ENCODE measurements at places on chromosomes 13 and 19.
A peak's percentile ranks its signal among the peaks of the same experiment; 100 is the strongest.

DNA sequence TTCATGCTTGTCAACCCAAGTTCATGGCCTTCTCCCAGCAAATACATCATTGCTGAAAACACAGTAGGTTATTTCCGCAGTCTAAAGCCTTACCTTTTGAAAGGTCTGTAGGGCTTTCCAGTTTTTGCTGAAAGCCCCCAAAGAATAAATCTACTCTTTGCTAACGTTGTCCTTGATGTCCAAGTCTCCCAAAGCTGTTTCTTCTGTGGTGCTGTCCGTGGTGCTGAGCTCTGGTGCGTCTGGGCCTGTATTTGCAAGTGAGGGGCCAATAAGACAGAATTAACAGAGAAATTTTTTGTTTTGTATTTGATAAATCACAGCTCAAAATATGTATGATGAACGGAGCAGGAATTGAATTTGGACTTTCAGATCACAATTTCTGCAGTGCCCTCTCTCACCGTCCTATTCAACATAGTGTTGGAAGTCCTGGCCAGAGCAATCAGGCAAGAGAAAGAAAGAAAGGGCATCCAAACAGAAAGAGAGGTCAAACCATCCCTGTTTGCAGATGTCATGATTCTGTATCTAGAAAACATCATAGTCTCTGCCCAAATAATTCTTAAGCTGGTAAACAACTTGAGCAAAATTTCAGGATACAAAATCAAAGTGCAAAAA lies 9.8 kb upstream of the LGALS16 start:
- DNase-seq, result no peak

- DNase-seq, result no peak
These were observed 212.8 kb downstream of the FGF9 start for GRCh38 chr13:21883713-21884112.

- DNase-seq, result no peak
These were observed 5.1 kb downstream of the ZNF784 start for GRCh38 chr19:55619286-55619685.

- DNase-seq, result no peak
These were observed 770.6 kb downstream of the DACH1 start for GRCh38 chr13:71096421-71096820.

DNA sequence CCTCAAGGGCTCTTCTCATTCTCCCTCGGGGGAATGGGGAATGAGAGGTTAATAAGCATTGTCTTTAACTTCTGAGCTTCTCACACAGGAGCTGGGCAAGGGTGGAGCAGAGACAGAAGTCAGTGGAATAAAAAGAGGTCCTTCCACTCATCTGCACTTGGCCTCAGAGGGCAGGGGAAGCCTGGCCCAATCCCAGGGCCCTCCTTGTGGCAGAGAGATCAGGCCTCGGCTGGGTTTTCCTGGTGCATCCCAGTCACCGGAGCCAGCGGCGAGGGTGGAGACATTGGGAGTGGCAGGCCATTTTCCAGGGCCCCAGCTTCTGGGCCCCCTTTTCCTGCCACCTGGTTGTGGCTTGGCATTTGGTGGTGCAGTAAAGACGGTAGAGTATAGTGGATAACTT lies 10.6 kb downstream of the CALM3 start:
- no peak for DNase-seq

GRCh38 chr13:41222259-41222852 lies 28.0 kb upstream of the KBTBD7 start:
- DNase-seq, result peak; percentile 68

DNA sequence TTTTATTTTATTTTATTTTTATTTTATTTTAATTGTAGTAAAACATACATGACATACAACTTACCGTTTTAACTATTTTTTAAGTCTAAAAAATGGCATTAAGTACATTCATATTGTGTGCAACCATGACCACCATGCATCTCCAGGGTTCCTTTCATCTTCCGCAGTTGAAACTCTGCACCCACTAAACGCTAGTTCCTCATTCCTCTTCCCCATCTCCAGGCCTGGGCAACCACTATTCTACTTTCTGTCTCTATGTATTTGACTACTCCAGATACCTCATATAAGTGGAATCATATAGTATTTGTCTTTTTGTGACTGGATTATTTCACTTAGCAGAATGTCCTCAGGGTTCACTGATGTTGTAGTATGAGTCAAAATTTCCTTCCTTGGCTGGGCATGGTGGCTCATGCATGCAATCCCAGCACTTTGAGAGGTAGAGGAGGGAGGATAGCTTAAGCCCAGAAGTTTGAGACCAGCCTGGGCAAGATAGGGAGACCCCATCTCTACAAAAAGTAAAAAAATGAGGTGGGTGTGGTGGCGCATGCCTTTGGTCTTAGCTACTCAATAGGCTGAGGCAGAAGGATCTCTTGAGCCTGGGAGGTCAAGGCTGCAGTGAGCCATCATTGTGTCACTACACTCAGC lies 55.7 kb upstream of the ZNF507 start:
- no peak for DNase-seq

DNA sequence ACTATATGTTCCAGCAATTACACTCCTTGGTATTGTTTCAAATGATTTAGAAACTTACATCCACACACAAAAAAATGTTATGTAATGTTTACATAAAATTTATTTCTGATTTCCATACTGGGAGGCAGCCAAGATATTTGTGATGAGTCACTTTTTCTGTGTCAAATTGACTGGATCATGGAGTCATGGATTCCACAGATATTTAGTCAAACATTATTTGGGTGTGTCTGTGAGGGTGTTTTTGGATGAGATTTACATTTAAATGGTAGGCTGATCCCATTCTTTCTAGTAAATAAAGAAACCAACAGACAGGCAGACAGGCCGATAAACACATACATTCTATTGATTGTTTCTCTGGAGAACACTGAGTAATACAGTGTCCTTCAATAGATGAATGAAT lies 562.8 kb downstream of the SLITRK6 start:
- no peak for DNase-seq

DNA sequence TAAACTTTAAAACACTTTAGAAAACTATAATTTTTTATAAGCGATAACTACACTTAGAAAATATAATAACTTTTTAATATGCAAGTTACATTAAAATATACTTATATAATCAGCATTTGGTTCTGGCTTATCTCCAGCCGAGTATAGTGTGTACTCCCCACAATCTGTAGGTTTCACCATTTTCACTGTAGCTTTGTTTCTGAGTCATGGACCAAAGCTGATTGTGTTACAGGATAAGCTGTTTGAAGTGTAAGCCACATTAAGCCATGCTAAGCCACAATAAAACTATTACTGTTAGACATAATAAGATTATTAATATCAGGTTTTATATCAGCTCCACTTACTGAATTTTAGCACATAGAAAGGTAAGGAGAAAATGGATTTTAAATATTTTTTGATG lies 43.8 kb downstream of the CCDC122 start:
- DNase-seq, result no peak

DNA sequence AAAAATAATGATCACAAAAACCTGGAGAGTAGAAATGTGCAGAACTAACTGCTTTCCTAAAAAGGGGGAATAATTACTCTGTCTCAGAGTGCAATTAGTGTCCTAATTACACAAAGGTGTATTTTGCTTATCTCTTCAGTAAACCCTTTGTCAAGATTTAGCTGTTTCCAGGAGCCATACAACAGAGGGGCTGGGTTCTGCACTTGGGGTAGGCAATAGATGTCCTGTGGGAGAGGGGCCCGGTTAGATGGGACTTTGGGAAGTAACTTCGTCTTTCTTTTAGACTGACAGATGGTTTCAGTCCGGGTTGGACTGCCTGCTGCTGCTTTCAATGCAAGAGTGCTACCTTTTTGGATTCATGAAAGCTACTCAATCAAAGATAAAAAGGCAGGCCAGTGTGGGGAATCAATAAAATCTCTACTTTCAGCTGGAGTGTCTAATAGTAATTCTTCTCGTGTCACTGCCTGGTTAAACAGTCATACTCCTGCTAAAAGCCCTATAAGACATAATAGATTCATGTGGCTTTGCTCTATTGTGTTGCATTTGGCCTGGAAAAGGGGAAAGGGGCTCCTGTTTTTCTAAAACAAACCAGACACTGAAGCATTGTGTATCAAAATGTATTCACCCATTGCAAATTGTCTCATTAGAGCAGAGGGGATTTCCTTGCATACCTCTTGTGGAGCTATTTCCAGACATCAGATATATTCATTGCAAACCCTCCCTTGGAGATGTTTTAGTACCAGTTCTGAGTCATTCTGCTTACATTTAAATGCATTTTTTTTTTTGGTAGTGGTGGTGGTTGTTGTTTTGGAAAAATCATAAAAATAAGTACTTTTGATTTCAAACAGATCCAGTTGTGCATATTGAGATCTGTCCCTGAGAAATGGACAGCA lies 83.3 kb upstream of the PCDH8 start:
- DNase-seq, result no peak

DNA sequence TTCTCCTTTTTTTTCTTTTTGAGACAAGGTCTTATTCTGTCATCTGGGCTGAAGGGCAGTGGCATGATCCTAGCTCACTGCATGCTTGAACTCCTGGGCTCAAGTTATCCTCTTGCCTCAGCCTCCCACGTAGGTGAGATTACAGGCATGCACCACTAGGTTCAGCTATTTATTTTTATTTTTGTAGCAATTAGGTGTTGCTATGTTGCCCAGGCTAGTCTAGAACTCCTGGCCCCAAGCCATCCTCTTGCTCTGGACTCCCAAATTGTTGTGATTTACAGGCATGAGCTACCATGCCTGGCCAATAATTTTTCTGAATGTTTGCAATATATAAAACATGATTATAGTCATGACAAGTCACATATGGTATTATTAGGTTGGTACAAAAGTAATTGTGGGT lies 161.1 kb upstream of the ATXN8OS start:
- no peak for DNase-seq

DNA sequence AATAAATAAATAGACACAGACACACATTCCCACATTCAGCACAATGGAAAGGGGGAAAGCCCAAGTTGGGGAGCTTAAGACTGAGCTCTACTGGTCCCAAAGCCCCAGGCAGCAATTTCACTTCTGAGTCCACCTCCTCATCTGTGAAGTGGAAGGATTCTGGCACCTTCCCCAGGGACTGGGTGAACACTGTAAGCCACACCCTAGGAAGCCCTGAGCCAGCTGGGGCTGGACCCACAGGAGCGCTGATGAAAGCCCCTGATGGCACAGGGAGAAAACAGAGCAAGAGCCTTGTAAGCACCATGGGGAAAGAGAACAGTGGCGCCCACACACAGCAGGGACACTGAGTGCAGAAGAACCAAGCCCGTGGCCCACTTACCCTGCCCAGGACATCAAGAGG lies 37.8 kb downstream of the EPS15L1 start:
- DNase-seq, result no peak

DNA sequence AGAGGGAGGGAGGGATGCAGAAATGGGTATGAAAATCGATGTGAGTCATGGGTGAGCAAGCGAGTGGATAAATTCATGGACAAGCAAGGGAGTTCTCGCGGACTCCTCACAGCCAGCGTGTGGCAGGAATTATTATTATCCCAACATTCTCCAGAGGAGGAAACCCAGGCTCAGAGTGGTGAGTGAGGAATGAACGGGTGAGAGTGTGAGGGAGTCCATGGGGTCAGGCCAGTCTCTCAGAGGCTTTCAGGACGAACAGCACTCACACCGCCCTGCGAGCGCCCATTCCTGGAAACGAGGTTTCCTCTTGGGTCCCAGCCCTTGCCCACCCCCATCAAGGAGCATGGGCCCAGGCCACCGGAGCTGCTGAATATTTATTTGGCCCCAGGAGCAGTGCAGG lies 6.3 kb upstream of the DNAAF3 start:
- DNase-seq, result no peak

DNA sequence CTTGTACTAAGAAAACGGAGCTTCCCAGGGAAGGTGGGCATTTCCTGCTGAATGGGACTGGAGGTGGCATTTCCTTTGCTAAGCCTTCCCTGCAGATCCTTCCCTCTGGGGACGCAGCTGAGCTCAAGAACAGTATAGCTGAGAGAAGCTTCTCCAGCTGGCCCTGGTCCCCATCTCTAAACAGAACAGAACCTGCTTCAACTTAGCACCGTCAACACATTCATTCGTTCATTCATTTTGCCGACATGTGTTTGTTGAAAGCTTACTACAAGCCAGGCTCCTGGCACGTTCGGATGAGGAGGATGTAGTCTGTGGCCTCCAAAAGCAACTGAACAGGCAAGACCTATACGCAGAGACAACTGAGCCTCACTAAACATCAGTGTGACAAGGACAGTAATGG lies 36.6 kb upstream of the PEPD start:
- no peak for DNase-seq

DNA sequence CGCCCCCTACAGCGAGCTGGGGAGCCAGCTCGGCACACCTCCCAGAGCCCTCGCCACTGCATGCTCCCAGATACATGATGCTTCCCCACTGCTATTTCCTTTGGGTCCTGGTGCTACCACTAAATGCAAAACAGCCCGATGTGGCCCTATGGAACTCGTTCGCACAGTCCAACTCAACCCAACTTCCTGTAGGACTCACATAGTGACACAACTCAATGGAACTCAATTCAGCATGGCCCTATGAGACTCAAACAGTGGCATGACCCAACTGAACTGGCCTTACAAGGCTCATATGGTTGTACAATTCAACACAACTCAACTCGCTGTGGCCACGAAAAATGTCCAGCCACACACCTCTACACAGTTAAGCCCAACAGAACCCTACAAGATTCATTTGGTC lies 3.5 kb downstream of the KCNA7 start:
- no peak for DNase-seq

GRCh38 chr13:73865027-73865426 lies 269.2 kb downstream of the KLF12 start:
- no peak for DNase-seq

GRCh38 chr19:49142866-49143335 lies 12.3 kb downstream of the HRC start:
- DNase-seq, result peak; percentile 73

- DNase-seq, result no peak
These were observed 30.0 kb downstream of the CSNK1G2 start for GRCh38 chr19:1970806-1971502.

DNA sequence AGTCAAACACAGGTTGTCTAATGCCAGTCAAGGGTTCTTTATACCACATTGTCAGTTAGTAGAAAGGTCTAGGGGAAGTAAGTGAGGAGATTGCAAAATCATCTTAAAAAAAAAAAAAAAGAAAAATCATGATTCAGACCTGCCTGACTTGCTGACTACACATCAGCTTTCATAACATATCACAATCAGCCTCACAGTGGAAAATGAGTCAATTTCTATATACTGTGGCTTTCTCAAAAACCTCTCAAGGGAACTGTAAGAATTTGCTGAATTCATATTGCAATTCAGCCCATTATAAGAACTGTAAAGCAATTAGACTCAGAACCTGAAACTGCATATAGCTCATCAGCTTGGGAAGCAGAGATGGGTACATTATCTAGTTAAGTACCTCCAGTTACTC lies 75.3 kb upstream of the GPC6 start:
- DNase-seq, result no peak

GRCh38 chr13:114264886-114265611 lies 16.4 kb upstream of the UPF3A start:
- DNase-seq, result no peak

- DNase-seq, result no peak
These were observed 332.0 kb downstream of the GPC6 start for GRCh38 chr13:93558637-93559036.

DNA sequence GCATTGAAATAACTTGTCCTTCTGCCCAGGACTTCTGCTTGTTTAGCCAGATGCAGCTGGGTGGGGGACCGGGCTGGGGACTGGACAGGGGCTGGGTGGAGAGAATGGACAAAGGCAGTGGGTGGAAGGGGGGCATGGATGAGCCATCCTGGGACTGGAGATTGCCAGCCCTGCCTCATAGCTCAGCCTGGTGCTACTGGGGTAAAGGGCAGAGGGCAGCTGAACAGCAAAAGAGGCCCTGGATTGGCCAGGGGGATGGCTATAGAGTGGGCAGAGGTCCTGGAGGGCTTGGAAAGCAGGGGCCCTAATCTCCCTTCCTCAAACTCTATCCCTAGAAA lies 17.7 kb upstream of the PLAUR start:
- DNase-seq, result no peak
